ENCODE measurements at places on chromosomes 2 and 18.

- no peak for DNase-seq
Measured at GRCh38 chr2:233130024-233130423, 69.9 kb downstream of the INPP5D start.

DNA sequence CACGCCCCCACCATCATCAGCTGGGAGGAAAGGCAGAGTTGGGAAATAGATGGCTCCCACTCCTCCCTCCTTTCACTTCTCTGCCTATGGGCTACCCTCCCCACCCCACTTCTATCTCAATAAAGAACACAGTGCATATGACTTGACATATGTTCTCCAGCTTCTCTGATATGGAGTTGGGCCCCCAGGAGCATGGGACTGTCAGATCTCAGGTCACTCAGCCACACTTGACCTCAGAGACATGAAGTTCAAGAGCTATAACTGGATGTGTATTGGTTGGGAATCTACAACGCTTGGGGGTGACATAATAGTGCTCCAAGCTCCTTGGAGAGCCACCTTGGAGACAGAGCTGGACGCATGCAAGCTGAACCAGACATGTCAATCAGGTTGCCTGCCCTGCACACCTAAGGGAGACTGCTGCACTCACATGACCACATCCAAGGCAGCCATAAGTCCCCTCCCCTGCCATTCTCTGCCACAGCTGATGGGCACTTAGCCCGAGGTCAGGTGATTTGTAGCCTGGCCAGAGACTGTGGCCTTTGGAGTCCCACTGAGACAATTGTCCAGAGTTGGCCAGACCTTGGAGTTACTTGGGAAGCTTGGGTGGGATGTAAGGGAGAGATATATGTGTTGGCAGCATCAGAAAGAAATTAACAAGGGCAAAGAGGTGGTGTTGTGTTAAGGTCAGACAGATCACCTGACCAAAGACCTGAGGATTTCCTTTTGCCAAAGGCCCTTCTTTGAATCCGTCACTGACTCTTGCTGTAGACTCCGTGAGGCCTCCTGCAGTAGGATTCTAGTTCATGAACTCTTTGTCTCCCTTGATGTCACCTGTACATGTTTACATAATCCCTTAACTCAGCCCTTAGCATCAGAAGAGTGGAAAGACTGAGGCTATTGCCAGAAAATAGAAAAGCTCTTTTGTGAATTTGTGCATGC is 3.7 kb downstream of the INHA start:
- no peak for DNase-seq

GRCh38 chr18:35851286-35851970 is 121.1 kb upstream of the RMP24 start:
- no peak for DNase-seq

DNA sequence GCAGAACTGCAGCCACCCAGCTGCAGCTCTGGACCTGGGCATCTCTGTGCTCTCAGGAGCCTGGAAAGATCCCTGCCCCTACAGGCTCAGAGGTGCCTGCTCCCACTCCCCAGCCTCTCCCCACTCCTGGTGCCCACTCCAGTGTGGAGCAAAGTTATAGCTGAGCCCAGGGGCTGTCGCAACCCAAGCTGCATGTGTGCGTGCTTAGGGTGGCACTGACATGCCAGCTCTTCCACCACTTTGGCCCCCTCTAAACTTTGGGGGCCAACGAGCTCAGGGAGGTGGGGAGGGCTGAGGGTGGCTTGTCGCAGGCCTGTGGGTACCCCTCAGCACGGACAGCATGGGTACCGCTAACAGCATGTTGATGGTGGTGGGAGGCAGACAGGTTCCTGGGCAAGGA is 126.3 kb upstream of the FHL2 start:
- DNase-seq: no peak

- no peak for DNase-seq
Measured at GRCh38 chr2:209305026-209305425, 118.8 kb upstream of the MAP2 start.

GRCh38 chr2:191266201-191266600 is 21.0 kb downstream of the MYO1B start:
- DNase-seq: no peak

DNA sequence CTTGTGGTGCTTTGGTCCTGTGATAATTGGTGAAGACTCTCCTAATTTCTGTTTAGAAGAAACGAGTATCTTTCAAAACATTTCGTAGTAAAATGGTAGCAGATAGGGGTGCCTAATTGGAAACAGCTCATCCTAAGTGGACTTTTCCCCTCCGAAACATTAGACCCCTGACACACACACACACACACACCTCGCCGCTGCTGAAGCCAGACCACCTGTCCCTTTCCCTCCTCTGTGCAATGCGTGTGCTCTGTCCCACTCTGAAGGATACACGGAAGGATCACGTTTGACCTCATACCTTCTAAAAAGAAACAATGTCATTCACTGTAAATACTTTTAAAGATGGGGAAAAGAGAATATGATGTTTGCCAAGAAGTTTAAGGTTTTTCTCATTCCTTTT is 36.2 kb upstream of the TMEM87B start:
- no peak for DNase-seq

DNA sequence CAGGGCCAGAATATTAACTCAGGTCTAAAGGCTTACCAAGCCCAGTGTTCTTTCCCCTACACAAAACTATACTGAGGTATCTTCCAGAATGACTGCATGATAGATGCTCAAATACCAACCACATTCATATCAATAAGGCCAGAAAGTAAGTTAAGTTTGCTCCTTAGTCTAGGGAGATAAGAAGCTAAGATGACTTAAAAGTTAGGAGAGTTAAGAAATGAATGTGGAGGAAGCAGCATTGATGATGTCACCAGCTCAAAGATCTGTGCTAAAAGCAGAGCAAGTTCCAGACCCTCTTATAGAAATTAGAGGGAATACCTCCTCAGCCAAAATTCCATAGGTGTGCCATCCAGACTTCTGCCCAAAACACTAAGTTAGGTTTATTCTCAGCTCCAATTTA is 6.1 kb downstream of the PPP4R1 start:
- no peak for DNase-seq

- DNase-seq: no peak
Measured at GRCh38 chr2:226491112-226491511, 308.5 kb downstream of the IRS1 start.
